NCI-H1436 (cell line): ENCODE measurements at places on chromosomes 16 and 17.

DNA sequence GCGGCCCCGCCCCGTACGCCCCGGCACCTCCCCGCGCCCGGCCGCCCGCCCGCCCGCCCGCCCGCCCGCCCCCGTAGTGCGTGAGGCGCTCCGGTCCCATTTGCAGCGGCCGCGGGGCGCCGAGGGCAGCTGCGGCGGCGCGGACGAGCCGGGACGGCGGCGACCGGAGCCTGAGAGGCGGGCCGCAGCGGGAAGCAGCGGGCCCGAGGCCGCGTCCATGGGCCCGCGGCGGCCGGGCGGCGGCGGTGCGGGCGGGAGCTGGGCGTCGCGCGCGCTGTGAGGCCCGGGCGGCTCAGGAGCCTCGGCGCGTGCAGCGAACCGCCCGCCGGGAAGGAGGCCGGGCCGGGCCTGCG lies at the start of gene MPRIP:
MPRIP (plus strand) TSS at position 74 of the 353 bp plus-strand sequence. CDS start 392 bp downstream, outside the sequence.
- no peak for DNase-seq

DNA sequence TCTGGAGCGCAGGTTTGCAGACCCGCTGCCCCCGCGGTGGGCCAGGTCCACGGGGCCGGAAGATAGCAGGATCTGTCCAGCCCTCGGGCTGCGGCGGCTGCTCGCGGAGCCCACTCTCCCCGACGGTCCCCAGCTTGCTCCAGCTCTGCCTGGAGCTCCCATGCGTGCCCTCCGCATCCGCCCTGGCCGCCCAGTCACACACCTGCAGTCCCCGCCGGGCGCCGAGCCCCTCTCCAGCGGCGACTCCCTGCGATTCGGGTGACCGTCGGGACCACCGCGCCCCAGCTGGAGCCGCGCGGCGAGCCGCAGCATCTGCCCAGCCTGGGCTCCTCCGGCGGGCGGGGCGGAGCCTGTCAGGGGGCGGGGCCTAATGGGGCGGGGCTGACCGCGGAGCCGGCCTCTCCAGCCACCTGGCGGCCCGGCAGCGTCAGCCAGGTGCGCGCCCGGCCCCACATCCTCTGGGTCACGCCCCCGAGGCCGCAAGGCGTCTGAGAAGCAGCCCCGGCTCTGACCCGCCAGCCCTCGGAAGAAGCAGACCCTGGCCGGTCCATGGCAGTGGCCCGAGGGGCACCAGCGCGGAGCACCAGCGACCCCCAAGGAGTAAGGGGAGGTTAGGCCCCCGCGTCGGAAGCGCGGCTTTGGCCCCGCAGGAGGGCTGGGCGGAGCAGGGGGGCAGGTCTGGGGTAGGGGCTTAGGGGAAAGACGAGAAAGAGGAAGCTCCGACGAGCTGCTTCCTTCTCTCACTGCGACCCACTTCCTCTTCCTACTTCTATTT lies at the start of gene PIK3R5:
PIK3R5 (minus strand) TSS at position 314 of the 775 bp plus-strand sequence. CDS start 54,213 bp downstream, outside the sequence.
- DNase-seq, result no peak

DNA sequence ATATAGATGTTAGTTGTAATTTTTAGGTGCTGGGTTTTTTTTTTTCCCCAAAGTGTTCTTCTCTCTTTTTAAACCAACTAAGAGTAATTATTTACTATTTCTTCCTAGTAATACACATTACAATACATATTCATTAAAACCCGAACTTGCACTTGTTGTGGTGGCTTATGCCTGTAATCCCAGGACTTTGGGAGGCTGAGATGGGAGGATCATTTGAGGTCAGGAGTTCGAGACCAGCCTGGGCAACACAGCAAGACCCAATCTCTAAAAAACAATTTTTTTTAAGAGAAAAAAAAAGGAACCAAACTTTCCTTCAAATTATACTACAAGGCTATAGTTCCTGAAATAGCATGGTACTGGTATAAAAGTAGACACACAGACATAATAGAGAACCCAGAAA lies 3.8 kb downstream of the EFCAB5 start:
- no peak for DNase-seq

- DNase-seq, result no peak
These were observed 2.7 kb downstream of the GDPD3 start for GRCh38 chr16:30110661-30111060.

DNA sequence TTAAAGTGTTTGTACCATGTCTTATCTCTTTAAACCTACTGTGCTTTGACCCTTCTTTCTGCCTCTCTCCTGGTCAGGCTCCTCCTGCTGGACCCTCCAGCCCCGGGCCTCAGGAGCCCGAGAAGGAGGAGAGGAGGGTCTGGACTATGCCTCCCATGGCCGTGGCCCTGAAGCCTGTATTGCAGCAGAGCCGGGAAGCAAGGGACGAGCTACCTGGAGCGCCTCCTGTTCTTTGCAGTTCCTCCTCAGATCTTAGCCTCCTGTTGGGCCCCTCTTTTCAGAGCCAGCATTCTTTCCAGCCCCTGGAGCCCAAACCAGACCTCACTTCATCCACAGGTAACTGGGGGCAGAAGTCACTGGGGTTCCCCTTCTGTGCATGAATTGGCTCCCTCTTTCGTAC lies 13.6 kb downstream of the CNTROB start:
- DNase-seq, result no peak

DNA sequence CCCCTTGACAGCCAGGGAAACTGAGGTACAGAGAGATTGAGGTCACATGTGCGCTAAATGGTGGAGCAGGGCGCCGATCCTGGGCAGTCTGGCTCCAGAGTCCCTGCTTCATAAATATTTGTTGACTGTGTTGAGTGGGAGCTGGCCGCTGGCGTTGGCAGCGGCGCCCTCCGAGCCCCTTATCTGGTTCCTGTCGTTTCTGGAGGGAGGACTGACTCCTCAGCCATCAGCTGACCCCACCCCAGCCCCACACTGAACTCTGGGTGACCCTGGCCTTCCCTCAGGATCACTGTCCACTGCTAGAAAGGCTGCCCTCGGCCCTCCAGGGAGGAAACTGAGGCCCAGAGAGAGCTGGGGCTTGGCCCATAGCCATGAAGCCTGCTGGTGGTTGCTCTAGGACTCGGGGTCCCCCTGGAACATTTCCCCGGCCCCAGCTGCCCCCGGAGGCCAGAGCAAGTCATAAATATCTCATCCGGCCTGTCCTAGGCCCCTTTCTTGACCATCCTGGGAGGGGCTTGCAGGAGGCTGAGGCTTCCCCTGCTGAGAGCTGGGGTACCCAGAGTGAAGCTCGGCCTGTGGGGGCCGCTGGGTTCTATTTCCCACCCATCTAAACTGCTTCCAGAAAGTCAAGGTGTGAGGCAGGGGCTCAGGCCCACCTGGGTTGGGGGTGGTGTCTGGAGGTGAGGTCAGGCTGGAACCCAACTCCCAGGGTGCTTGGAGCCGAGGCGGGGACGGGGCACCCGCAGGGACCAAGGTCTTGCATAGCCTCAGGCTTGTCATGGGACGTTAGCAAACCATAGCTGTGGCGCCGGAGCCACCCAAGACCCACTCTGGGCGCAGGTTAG lies 51.7 kb upstream of the GSE1 start:
- DNase-seq, result no peak

DNA sequence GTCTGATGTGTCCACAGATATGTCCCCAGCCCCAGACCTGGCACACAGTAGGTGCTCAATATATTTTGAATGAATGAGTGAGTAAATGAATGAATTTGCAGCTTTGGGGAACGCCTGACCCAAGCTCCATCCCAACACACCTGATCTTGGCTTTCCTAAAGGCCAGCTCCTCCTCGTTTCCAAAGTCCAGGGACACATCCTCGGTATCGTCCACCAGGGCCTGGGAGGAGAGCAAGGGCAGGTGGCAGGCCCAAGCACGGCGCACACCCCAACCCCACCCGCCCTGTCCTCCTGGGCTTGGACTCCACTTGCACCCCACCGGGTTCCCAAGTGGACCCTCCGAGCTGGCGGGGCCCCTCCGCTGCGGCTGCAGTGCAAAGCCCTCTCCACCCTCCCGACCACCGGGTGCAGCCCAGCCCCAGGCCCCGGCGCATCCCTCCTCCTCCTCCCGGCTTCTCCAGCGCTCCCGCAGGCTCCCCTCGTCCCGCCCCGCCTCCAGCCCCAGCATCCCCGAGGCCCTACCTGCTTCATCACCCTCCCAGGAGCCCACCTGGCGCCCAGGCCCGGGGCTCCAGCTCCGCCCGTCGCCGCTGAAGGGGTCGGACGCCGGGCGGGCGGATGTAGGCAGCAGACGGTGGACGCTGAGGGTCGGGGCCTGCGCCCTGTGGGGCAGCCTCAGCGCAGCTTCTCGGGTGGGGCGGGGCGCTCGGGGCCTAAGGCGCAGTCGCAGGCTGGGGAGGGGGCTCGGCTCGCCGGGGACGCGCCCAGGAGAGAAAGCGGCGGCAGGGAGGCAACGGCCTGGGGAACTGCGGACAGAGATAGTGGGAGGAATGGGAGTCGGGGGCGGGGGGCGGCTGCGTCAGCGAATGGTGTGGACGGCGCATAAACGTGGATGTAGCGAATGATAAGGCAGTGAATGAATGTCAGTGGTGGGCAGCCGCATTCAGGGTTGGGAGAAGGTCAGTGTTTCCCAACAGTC lies at the start of gene TVP23A:
TVP23A (minus strand) TSS at position 832 of the 979 bp plus-strand sequence; CDS start at position 531, 301 bp downstream.
- no peak for DNase-seq

GRCh38 chr16:55091213-55091870 lies 160.7 kb downstream of the IRX5 start:
- no peak for DNase-seq

DNA sequence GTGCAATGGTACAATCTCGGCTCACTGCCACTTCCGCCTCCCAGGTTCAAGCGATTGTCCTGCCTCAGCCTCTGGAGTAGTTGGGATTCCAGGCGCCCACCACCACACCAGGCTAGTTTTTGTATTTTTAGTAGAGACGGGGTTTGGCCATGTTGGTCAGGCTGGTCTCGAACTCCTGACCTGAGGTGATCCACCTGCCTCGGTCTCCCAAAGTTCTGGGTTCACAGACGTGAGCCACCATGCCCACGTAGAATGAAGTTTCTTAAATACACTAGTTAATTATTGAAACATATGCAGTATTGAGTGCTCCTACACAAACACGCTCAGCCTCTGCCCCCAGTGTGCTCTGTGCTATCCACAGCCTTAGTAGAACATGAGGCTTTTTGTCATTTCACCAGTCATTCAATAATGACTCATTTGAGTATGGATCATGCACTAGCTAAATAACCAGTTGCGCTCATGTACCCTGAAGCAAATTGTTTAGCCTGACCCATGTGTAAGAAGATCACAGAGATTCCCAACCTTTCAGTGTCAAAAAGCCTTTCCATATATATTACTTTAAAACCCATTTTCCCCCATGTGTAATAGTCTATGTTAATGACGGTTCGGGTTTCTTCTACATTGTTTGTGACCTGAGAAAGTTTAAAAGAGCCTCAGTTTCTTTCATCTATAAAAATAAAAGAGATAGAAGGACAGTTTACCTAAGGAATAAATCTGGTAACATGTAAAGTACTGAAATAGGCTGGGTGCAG lies 49.7 kb downstream of the TUBD1 start:
- no peak for DNase-seq

DNA sequence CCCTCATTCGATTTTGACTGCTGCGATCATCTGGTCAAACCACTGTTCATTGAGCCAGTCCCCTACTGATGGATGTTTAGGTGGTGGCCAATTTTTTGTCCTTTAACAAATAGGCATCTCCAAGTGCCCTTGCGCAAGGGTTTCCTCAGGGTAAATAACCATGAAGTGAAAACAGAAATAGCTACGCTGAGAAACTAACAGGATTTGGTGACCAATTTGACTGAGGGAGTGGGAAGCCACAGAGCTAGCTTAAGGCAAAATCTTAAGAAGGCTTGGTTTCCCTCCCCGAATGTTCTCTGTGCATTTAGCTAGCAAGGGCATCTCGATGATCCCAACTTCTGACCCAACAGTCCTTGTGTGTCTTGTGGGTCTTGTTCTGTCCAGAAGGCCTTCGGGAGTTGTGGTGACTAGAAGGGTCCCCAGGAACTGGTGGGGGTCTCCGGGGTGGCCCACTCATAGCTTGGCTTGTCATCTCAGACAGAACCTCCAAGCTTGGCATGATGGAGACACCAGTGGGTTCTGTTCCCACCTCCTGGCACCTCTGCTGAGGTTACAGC lies 117.2 kb downstream of the SOCS1 start:
- no peak for DNase-seq

- no peak for DNase-seq
These were observed 45.0 kb upstream of the CRISPLD2 start for GRCh38 chr16:84774810-84775209.

DNA sequence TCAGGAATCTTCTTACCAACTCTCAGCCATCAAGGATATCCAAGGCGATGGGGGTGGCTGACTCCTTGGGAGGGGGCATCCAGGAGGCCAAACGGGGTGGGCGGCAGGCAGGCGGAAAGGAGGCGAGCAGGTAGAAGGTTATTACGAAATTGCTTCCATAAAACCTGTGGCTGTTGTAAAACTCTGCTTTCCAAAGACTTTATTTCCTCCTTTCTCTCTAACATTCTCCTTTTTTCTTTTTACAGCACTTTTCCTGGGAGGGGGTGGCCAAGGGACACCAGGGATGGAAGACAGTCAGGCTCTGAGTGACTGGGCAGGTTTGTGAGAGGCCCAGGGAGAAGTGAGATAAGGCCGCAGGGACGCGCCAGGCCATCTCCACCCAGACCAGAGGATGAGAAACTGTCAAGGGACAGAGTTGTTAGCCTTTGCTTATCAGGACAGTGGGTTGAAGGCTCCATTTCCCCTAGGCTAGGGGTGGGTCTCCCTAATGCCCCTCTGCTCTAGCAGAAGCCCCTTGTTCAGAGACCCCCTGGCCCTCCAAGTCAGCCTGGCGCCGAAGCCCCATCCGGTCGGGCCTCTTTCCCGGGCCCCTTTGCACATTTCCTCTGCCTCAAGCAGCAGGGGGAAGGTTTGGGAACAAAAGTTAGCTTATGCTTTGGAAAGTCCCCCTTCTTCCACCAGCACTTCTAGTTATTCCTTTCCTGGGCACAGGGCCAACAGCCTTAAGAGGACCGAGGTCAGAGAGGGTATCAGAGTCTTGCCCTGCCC lies 5.0 kb upstream of the HOXB9 start:
- DNase-seq, result no peak

DNA sequence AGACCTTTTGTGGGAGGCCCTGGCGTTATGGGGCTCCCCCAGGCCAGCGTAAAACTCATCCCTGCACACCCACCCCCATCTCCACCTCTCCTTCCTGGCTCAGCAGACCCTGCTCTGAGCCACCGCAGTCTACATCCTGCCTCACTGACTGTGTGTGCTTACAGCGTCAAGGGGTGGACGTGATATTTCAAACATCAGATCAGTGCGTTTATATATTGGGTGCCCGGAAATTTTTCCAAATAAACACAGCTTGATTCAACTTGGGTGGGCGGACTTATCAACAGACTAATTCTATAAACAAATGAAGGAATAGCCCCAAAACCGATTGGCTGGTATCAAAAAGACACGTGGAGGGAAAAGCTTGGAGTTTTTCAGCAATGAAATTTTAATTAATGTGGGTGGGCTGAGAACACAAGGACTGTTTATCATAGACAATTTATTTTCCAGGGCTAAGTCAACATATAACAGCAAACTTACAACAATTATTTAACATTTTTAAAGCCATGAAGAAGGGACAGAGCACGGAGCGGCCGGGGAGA lies at the start of gene FOXL1:
FOXL1 (plus strand) TSS at position 489 of the 539 bp plus-strand sequence. CDS start 175 bp downstream, outside the sequence.
- DNase-seq, result no peak

DNA sequence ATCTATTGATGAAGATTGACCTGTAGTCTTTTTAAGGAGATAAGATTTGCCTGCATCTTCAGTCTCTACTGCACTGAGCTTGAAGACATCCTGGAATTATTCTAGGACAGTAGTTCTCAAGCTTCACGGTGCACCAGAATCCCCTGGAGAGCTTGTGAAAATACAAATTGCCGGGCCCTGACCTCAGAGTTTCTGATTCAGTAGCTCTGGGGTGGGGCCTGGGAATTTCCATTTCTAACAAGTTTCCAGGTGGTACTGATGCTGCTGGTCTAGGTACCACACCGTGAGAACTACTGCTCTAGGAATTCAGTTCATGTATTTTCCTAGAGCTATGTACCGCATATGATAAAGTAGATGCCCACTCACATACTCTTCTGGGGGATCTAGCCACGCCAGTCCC lies 246.1 kb downstream of the HS3ST3B1 start:
- no peak for DNase-seq

GRCh38 chr16:14354561-14355351 lies 275.3 kb downstream of the PARN start:
- no peak for DNase-seq
